ENCODE measurements at places on chromosomes 2 and 18. TPM values are rescaled to one million over a fixed set of nuclear protein-coding genes. Genes with fewer than 3 reads are reported as not detected.
A peak's percentile ranks its signal among the peaks of the same experiment; 100 is the strongest.

GRCh38 chr18:28439870-28440269 is 262.9 kb upstream of the CDH2 start:
- H3K36me3 ChIP-seq: no peaks in the 10 kb centered on the region
- H3K27ac ChIP-seq: no peak overlapping the region
- no peaks in the 10 kb centered on the region for H3K27me3 ChIP-seq
- H3K4me3 ChIP-seq: no peak overlapping the region
- no peaks in the 10 kb centered on the region for H3K4me1 ChIP-seq
- no peak for DNase-seq

DNA sequence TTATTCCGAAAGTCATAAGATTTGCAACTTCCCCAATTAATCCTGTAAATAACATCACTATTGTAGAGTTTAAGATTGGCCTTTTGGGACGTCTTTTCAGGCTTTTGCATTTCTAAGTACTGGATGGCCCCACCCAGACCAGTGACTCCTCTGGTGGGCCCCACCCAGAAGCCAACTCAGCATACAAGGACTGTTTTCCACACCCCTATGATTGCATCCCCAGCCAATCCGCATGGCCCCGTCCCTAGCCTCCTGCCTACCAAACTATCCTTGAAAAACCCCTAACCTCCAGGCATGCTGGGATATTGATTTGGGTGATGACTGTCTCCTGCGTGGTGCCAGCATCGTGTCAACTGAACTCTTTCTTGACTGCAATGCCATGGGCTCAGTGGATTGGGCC is 24.5 kb upstream of the TGIF1 start:
- H3K36me3 ChIP-seq: no peaks in the 10 kb centered on the region
- DNase-seq: no peak

DNA sequence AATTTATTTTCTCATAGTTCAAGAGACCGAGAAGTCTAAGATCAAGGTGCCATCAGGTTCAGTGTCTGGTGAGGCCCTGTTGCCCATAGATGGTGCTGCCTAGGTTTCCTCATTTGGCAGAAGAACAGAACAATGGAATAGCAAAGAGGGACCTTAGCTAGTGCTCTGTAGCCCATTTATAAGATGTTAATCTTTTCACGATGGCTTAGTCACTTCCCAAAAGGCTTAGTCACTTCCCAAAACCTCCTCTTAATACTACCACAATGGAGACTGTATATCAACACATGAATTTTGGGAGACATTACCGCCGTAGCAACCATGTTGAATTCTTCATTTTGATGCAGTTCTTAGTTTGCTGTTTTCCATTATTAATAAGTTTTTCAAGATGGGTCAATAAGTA is 246.3 kb upstream of the NRP2 start:
- H3K27me3 ChIP-seq: no peaks in the 10 kb centered on the region
- no peak overlapping the region for H3K4me3 ChIP-seq
- no peak for DNase-seq
- no peaks in the 10 kb centered on the region for H3K4me1 ChIP-seq
- H3K27ac ChIP-seq: no peak overlapping the region

The DCDC2C gene
- total RNA-seq: not detected

- no peaks in the 10 kb centered on the region for H3K4me1 ChIP-seq
- H3K27ac ChIP-seq: no peak overlapping the region
- no peaks in the 10 kb centered on the region for H3K27me3 ChIP-seq
- no peak overlapping the region for H3K4me3 ChIP-seq
- DNase-seq: no peak
These were observed 58.1 kb upstream of the RALBP1 start for GRCh38 chr18:9417073-9417851.

DNA sequence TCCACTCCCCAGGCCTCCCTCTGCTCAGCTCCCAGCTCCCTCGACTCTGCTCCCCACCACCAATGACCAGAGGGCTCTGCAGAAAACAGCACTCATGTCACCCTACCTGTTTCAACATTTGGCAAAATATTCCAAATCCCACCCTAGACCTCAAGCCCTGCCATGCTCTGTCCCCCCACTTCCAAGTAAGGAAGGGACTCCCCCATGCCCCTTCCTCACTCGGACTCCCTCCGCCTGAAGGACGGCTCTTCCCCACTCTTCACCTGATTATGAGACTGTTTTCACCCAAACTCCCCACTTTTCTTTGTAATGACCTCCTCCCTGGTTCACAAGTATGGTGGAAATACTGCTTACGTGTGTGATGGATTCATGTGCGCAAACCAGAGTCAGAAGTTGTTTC is 208.4 kb downstream of the MGAT5 start:
- H3K4me3 ChIP-seq: no peak overlapping the region
- H3K27me3 ChIP-seq: no peaks in the 10 kb centered on the region
- H3K36me3 ChIP-seq: no peaks in the 10 kb centered on the region
- DNase-seq: no peak
- H3K27ac ChIP-seq: no peak overlapping the region

The GCG gene
- total RNA-seq: 36.9 TPM

The EFR3B gene
- 0.47 TPM for total RNA-seq

DNA sequence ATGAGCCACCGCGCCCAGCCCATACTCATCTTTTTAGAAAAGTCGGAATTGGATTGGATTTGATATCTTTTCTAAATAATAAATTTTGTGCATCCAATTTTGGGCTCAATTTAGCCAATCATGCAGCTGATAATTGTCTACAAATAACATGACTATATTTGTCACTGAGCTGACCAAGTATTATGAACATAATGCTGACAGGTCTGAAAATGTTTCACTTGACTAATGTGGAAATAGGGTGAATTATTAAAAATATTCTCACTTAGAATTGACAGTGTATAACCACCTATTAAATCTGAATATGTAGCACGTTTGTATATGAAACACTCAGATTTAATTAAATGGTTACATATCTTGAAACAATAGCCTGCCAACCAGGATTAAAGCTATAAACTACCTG is 657.2 kb upstream of the FSHR start:
- no peaks in the 10 kb centered on the region for H3K27me3 ChIP-seq
- H3K4me1 ChIP-seq: no peaks in the 10 kb centered on the region
- H3K4me3 ChIP-seq: no peak overlapping the region
- DNase-seq: no peak

The TMEM163 gene
- 1.7 TPM for total RNA-seq

The CAPN13 gene
- 38.0 TPM for total RNA-seq

GRCh38 chr2:17911491-17912260 is 33.2 kb downstream of the KCNS3 start:
- H3K27ac ChIP-seq: no peak overlapping the region
- no peaks in the 10 kb centered on the region for H3K27me3 ChIP-seq
- H3K36me3 ChIP-seq: no peaks in the 10 kb centered on the region

- peak overlapping the region; percentile 72 for H3K4me3 ChIP-seq
- peak; percentile 72 for DNase-seq
- H3K4me1 ChIP-seq: peaks cover 33% of the 10 kb centered on the region
- H3K27me3 ChIP-seq: no peaks in the 10 kb centered on the region
- no peaks in the 10 kb centered on the region for H3K36me3 ChIP-seq
These were observed 2.8 kb downstream of the FOSL2 start for GRCh38 chr2:28395334-28396061.

DNA sequence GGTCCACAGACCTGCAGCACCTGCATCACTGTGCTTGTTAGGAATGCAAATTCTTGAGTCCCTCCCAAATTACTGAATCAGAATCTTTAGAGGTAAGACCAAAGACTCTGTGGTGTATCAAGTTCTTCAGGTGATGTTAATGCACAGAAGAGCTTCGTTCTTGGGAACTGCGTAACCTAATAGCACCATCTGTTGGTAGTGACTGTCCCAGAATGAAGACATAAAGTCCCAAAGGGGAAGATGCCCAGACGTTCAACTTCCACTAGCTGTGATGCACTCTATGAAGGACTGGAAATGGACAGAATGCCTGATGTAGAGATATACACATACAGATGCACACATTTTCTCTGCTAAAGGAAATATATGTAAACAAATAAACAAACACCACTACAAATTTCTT is 576.0 kb downstream of the LRP1B start:
- no peaks in the 10 kb centered on the region for H3K36me3 ChIP-seq
- no peak overlapping the region for H3K27ac ChIP-seq
- H3K4me3 ChIP-seq: no peak overlapping the region

DNA sequence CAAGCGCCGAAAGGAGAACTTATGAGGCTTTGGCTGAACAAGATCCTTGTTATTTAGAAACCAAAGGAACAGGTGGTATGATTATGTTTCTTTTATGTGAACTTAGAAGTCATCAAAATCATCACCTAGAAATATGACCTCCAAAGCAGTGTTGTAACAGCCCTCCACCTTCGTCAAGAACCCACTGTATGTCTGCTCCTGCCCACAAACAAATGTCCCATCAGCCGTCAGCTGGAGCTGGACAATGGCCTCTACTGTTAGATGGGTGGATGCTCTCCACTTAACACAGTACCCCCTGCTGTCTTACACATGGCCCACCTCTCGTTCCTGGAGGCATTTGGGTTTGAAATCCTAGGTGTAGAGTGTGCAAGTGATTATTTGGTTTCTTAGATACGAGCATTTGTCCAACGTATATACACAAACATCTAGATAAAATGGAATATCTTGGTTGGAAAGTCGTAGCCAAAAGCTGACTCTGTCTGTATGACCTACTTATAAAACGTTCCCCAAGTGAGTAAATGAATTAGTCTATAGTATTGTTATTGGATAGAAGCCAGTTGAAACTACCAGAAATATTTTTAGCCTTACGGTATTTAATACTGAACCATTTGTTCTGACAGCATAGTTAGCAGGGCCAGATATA is 113.0 kb downstream of the CRIM1 start:
- H3K4me3 ChIP-seq: no peak overlapping the region
- H3K27me3 ChIP-seq: no peaks in the 10 kb centered on the region
- peaks cover 6% of the 10 kb centered on the region for H3K36me3 ChIP-seq
- DNase-seq: no peak

- no peaks in the 10 kb centered on the region for H3K4me1 ChIP-seq
- no peak overlapping the region for H3K27ac ChIP-seq
- no peak overlapping the region for H3K4me3 ChIP-seq
- H3K27me3 ChIP-seq: no peaks in the 10 kb centered on the region
These were observed 404.8 kb downstream of the MEIS1 start for GRCh38 chr2:66839551-66840320.

- no peaks in the 10 kb centered on the region for H3K4me1 ChIP-seq
- H3K27me3 ChIP-seq: no peaks in the 10 kb centered on the region
- H3K4me3 ChIP-seq: no peak overlapping the region
- peak overlapping the region; percentile 40 for H3K27ac ChIP-seq
These were observed 62.4 kb downstream of the TANC1 start for GRCh38 chr2:159030674-159031380.

GRCh38 chr2:88199912-88200682 is 30.0 kb downstream of the THNSL2 start:
- H3K36me3 ChIP-seq: no peaks in the 10 kb centered on the region
- peak; percentile 25 for DNase-seq
- no peak overlapping the region for H3K27ac ChIP-seq
- H3K4me3 ChIP-seq: no peak overlapping the region
- H3K4me1 ChIP-seq: no peaks in the 10 kb centered on the region
- no peaks in the 10 kb centered on the region for H3K27me3 ChIP-seq

The PID1 gene
- total RNA-seq: 48.0 TPM

DNA sequence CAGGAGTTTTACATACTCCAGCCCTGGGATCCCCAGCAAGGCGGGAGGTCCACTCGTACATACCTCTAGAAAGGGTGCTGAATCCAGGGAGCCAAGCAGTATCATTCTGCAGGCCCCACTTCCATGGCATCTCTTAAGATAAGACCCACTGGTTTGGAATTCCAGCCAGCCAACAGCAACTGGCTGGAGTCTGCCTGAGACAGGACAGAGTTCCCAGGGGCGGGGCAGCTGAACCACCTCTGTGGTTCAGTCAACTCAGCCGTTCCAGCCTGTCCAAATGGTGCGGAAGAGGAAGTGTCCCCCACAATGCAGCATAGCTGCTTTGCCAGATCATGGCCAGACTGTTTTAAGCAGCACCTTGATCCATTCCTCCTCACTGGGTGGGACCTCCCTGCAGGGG is 33.2 kb downstream of the ZNF892 start:
- H3K4me1 ChIP-seq: no peaks in the 10 kb centered on the region
- H3K36me3 ChIP-seq: no peaks in the 10 kb centered on the region
- H3K27me3 ChIP-seq: no peaks in the 10 kb centered on the region
- no peak overlapping the region for H3K27ac ChIP-seq
- DNase-seq: no peak

DNA sequence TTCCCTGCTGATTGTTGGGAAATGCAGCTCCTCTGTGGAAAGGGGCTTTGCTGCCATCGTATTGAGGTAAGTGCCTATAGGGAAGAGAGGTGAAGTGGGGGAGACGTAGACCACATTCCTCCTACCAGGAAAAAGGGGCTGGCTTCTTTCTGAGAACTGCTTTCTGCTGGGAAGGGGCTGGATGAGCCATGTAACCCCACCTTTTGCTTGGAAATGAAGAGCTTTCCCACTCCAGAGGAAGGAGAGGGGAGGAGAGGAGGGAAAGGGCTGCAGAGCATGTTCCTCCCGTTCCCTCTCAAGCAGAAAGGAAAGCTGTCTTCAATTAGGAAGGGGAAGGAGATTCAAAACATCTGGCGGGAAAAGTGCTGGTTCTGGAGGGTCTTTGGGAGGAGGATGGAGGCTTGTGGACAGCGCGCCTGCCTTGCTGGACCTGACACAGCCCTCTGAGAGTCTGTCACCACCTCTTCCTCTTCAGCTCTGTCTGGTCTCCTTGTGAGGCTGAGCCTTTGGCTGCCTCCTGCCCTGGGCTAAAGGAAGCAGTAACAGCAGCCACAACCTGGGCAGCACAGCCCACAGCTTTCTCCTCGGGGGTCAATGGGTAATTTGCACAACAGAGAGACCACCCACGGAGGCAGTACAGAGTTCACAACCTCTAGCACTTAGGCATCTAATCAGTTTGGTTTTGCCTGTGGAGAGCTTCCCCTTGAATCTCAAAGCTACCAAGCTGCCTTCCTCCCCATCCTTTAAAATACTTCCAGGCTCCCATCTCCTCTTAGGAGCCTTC is 410.0 kb upstream of the TNP1 start:
- H3K36me3 ChIP-seq: no peaks in the 10 kb centered on the region
- no peaks in the 10 kb centered on the region for H3K27me3 ChIP-seq
- H3K4me3 ChIP-seq: no peak overlapping the region
- no peak overlapping the region for H3K27ac ChIP-seq
- no peaks in the 10 kb centered on the region for H3K4me1 ChIP-seq
- DNase-seq: no peak

- no peak for DNase-seq
- H3K27me3 ChIP-seq: no peaks in the 10 kb centered on the region
- H3K4me1 ChIP-seq: no peaks in the 10 kb centered on the region
- H3K36me3 ChIP-seq: no peaks in the 10 kb centered on the region
- no peak overlapping the region for H3K4me3 ChIP-seq
These were observed 33.7 kb upstream of the RNF152 start for GRCh38 chr18:61926532-61926931.

GRCh38 chr2:106117347-106117746 is 76.8 kb downstream of the UXS1 start:
- no peaks in the 10 kb centered on the region for H3K36me3 ChIP-seq
- H3K27ac ChIP-seq: no peak overlapping the region
- DNase-seq: no peak

Data from Peyer's patch (tissue), 4 donors.